ENCODE measurements at places on chromosomes 3 and 15. TPM values are rescaled to one million over a fixed set of nuclear protein-coding genes. Genes with fewer than 3 reads are reported as not detected.

DNA sequence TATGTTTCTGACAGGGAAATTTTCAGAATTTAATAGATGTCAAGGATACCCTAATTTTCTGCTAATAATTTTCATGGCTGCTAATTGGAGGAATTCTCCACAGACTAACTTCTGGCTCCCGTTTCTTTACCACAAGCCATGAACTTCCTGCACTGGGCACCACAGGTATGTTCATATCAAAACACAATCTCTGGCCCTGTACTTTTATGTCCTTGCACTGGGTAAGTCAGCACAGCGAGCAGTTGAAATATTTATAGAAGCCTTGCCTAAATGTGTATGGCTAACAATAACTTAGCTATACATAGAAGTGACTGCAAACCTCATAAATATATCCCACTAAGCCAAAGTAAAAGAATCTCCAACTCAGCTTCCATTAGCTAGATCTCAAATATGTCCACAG is 246.9 kb downstream of the ZIC1 start:
- peak; percentile 27 for DNase-seq

- DNase-seq = no peak
These were observed 5.6 kb downstream of the COL8A1 start for GRCh38 chr3:99644017-99644416.

GRCh38 chr3:157794771-157795170 is 291.6 kb upstream of the VEPH1 start:
- DNase-seq = peak; percentile 74

GRCh38 chr15:42679285-42680141 is 57.4 kb downstream of the CDAN1 start:
- DNase-seq = no peak

AADACL2 gene
- polyA plus RNA-seq = not detected

WDR93 gene
- 0.10 TPM for polyA plus RNA-seq

SLC12A1 gene
- not detected for polyA plus RNA-seq
